ENCODE measurements at places on chromosomes 5 and 9.

DNA sequence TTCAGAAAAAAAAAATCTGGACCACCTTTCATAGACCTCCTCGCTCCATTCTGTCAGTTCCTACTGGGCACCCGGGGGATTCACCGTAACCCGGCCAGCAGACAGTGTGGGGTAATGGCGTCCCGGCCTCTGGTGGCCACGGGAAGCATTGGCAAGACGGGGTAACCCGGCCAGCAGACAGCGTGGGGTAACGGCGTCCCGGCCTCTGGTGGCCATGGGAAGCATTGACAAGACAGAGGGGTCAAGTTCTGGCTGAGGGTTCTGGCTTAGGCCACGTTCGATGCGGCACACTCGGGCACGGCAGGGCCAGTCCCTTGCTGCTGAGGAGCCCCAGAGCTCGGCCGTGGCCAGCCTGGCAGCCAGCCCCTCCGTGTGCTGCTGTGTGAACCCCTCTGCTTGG is 116.2 kb upstream of the RAPGEF1 start:
- no peak for DNase-seq

GRCh38 chr5:8958602-8959001 is 587.3 kb downstream of the SEMA5A start:
- DNase-seq, result no peak

GRCh38 chr9:93092251-93092991 is 3.6 kb upstream of the CARD19 start:
- DNase-seq, result no peak

DNA sequence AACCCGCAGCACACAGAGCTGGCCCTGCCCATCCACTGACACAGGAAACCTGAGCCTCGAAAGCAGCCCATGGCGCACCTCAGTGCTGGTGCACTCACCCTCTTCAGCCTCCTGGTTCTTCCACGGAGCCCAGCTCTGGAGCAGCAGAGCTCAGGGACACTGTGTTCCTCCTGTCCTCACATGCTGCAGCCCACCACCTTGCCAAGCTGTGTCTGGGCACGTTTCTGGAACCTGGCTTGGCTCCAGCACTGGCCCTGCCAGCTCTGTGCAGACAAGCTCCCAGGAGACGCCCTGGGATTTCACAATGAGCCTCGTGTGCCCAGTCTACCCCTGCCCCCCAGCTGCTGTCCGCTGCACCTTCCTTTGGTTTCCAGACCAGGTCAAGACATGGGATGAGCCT is 119.5 kb downstream of the SYK start:
- no peak for DNase-seq

- no peak for DNase-seq
Measured at GRCh38 chr5:134902071-134902801, 2.7 kb upstream of the PCBD2 start.

DNA sequence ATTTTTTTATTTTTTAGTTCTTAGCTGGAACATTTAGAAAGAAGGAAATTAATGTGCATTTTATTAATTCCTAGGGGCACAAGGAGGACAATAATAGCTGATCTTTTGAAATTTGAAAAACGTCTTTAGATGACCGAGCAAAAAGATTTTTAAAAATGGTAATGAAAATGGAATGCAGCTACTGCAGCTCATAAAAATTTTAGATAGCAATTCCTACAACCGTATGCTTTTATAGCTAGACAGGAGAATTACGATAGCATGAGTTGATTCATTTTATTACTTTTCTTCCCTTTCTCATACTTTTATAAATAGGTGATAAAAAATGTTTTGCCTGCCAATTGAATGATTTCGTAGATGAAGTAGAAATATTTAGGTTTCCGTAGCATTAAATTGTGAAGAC is 13.7 kb upstream of the RUFY1 start:
- DNase-seq, result no peak

GRCh38 chr5:40909264-40909663 is at the start of gene C7:
C7 (plus strand) TSS chr5:40909497; CDS start chr5:40909611, 114 bp downstream.
- DNase-seq, result no peak

GRCh38 chr9:116134975-116135374 is 18.6 kb upstream of the PAPPA start:
- no peak for DNase-seq

DNA sequence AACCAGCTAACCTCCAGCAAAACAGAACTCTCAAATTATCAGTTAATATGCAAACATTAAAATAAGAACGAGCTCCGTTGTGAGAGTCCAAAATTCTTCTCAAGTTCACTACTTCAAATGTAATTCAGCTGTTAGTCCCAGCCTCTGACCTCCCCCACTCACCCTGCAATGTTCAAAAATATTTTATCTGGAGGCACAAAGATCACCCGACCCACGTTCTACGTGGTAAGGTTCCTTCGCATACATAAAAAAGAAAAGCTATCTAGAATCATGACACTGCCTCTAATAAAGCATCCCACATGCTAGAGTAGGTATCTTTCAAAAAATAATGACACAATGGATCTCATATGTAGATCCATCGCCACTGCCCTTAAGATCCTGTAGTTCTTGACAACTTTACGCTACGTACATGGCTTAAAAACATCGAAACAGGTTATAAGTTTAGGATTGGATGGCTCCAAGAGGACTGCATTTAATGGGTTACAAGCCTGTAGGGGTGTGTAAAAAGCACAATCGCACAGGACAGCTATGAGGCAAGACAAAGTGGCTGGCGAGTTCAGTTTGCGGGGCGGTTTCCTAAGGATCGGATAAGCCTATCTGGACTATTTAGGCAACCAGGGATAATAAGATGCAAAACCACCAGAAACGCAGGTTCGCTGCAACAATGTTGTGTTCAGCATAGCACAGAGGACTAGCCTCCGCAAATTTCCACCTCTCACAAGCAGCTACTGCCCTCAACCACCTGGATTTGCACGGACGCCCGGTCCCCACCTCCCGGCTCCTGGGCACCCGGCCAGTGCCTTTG is 969 bp downstream of the CLK4 start:
- DNase-seq, result no peak

DNA sequence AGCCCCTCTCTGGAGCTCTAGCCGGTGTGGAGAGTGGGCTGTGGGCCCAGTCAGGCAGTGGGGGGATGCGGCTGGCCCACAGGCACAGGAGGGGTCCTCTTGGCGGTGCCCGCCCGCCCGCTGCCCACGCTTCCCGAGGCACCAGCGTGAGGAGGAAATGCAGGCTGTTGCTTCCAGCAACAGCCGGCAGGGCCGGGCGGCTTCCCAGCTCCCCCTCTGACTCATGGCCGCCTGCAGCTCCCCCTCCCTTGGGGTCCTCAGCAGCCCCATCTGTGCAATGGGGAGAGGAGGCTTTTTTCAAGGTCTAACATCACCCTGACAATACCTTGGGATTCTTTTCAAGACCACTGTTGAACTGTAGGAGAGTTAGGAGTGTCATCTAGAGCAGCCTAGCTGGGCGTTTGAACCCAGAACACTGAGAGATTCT is 10.4 kb downstream of the CXXC5 start:
- no peak for DNase-seq

DNA sequence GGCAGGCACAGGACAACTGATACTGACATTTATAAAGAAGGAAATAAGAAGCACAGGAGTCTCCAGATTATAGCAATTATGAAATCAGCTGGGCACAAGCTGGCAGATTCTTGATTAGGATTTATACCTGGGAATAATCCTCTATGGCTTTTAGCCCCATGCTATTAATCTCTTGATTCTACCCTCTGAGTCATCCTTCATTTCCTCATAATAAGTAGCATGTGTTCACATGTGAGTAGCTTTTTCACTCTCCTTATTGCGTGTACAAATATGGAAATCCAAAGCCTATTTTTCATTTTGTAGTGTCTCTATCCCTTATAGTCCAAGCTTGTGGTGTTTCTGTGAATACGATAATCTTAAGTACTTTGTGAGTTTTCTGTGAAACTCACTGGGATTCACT is 185.0 kb upstream of the PRLR start:
- no peak for DNase-seq

DNA sequence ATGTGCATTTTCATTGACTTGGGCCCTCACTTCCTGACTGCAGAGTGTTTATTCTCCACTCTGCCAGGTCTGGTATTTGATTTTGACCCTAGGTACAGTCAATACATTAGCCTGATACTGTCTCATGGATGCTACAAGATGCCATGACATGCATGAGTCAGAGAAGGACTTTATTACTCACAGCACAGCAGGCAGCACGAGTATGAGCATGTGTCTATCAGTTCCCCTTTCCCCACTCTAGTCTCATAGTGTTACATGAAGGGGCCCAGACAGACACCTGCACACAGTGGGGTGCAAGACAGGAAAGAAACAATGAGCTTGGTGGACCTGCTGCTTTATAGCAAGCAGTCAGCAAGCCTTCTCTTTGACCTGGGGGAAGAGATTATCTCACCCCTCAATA is 19.6 kb downstream of the ITGA2 start:
- DNase-seq, result no peak

Data from stimulated activated CD8-positive, alpha-beta memory T cell treated with anti-CD3 and anti-CD28 coated beads, Interleukin-2, amount 100 ng/mL, for 1 hour (primary cell).